SJSA1 (cell line): ENCODE measurements at places on chromosomes 4 and X. TPM values are rescaled to one million over a fixed set of nuclear protein-coding genes. Genes with fewer than 3 reads are reported as not detected.

DNA sequence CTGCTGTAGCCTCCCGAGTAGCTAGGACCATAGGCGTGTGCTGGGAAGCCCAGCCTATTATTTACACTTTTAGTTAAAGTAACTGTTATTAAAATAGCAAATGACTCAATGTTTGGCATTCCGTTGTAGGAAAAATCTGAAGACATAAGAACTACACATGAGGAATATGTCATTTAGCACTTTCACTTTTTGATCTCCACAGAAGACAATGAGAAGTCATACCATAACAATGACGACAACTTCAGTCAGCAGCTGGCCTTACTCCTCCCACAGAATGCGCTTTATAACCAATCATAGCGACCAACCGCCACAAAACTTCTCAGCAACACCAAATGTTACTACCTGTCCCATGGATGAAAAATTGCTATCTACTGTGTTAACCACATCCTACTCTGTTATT lies 6.7 kb downstream of the GPR34 start:
- DNase-seq = peak; percentile 37

DNA sequence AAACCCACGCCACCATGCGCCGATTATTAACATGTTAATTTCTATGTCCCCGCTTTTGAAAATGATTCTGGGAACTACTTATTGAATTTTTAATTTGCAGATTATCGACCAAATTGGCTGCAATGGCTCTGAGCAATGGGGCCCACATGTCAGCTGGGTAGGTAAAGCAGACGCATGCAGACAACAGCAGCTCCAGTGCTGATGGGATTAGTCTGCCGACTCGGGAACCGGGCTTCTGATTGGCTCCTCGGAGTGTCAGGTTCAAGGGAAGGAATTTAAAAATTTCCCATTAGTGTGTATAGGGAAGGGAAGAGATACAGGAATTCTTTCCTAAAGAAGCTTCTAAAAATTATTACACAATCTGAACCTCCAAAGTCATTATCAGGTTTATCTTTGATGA lies 77.4 kb upstream of the PPARGC1A start:
- no peak for DNase-seq

GRCh38 chr4:1718095-1718850 lies 2.9 kb downstream of the TMEM129 start:
- DNase-seq = no peak

DNA sequence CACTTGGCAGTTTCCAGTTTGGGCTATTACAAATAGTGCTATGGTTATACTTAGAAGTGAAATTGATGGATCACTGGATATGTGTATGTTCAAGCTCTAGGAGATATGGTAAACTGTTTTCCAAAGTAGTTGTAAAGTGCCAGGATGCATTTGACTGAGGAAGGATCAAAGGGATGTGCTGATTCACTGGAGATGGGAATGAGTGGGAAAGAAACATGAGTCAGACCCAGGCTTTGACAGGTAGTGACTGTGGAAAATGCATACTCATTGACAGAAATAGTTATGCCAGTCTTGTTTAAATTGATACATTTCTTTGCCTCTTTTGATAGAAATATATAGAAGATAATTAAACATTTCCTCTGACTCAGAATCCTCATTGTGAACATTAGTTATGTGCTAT lies 77.9 kb downstream of the CEP135 start:
- DNase-seq = no peak

GRCh38 chr4:133464311-133464710 lies 315.2 kb downstream of the PCDH10 start:
- no peak for DNase-seq

GRCh38 chrX:12463052-12463451 lies 324.8 kb downstream of the FRMPD4 start:
- DNase-seq = no peak

- DNase-seq = no peak
Observed at GRCh38 chr4:139540632-139541031, 15.4 kb downstream of the SETD7 start.

GRCh38 chr4:143184217-143184502 lies 557 bp upstream of the USP38 start:
- DNase-seq = no peak

- DNase-seq = peak; percentile 37
Observed at GRCh38 chr4:156771171-156771837, 200.3 kb downstream of the PDGFC start.

DNA sequence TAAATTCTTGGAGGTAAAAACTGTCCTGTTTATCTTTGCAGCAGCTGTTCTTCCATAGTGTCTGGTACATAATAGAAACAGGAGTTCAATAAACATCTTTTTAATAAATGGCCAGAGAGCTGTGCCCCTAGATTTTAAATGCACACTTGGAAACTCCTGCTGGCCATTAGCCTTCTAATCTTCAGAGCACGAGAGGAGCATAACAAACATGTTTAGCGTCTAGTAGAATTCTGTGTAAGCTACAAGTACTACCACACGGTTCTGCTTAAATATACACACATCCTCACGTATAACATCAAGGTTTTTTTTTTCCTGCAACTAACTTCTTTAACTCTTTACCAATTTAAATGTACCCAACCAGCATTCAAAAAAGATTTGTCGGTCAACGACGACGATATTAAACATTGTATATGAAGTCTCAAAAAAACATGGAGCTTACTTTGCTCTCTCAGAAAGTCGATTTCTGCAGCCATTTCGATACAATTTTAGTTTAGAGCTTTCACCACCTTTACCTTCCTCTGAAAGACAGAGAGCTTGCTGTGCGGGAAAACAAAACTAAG lies 628 bp downstream of the SCLT1 start:
- DNase-seq = no peak

- DNase-seq = no peak
Observed at GRCh38 chr4:163012816-163013215, 153.9 kb downstream of the NAF1 start.

DNA sequence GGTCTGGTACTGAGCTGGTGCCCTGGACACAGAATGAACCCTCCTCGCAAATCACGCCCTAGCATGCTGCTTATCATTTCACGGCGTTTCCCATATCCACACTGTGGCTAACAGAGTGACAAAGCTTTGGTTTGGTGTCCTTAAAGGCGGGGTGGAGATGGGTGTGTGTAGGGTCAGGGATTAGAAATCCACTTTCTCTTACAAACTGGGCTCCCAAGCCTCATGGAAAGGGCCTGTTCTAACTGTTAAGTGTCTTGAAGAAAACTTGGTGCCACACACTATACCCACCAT lies 735 bp upstream of the CHRDL1 start:
- DNase-seq = no peak

DNA sequence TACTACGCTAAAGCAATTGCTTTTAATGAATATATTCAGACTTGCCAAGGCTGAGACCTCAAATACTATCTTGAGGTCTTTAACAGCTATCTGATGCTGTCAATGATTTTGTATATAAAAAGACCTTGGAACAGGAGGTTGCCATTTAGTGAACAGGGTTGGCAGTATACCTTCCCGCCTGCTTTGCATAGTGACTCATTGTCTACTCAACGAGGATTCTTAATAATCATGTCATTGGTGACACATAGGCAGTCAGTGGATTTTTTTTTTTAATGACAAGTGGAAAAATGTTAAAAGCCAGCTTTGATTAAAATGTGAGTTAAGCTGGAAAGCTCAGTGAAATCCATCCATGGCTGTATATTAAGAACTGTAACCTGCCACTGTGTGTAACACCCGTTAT lies 164.0 kb downstream of the ASMT start:
- peak; percentile 29 for DNase-seq

DNA sequence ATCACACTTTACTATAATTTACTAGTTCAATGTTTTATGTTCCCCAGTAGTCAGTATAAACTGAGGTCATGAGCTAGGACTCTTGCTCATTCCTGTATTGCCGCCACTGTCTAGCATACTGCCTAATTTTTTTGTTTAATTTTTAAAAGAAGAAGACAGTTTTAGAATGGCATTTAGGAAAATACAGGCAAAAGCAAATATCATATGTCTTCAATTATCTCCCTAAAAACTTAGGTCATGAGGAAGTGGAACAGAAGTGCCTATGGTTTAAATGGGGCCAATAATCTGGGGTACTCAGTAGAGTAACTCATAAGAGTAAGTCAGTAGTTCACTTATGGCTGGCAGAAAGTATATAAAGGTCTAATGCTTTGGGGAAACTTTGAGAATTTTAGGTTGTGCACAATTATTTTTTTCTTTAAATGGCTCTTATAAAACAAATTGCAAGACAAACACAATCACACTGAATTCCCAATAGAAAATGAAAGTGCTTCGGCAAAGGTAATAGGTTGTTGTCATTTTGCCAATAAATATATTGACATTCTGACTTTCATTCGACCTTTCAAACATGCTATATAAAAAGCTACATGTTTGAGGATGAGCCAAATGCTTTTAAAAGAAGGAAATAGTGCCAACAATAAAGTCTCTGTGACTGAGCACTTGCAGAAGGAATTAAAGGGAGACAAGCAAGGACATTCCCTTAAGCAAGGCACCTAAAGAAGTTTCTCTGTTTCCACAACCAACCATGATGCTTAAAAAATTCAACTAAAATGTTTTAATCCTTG lies 390.1 kb downstream of the PDGFC start:
- DNase-seq = no peak

- no peak for DNase-seq
Observed at GRCh38 chr4:141680060-141680459, 43.7 kb downstream of the IL15 start.

GRCh38 chr4:109649872-109650271 lies 53.4 kb downstream of the CASP6 start:
- no peak for DNase-seq

GRCh38 chrX:118187100-118187499 lies 70.5 kb upstream of the KLHL13 start:
- DNase-seq = no peak

DNA sequence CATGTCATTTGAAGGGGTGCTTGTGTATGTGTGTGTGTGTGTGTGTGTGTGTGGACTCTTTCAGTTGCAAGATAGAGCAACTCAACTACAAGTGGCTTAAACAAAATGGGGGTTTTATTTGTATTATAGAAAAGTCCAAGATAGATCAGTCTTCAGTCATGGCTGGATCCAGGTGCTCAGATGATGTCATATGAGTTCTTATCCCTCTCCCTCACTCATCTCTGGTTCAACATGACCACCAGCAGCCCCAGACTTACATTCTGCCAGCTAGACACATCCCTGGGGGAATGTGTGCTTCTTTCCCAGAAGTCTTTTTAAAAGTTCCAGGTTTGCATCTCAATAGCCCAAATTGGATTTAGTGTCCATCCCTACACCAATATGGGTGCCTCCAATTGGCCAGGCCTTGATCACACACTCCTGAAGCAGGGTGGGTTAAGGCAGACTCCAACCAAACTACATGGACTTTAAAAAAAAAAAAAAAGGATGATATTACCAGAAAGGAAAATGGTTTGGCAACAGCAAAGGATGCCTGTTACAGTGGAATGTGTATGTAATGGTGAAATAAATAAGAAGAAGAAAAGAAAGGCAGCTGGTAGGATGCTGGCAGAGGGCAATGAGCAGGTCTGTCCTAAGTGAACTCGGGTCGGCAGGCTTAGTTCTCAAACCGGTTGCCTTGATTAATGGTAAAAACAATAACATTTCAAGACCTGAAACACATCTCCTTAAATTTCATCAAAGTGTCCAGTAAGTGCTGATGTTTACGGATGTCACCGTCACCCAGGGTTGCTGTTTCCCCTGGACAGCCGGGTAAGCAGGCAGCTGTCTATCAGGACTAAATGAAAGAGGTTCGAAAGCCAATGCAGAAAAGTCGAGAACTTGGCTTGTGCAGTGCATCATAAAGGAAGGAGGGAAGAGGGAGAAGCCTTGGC lies 107.7 kb downstream of the SMIM20 start:
- no peak for DNase-seq

The DCAF12L2 gene
- total RNA-seq = not detected in 2 replicates

The UGT2B28 gene
- not detected in 2 replicates for total RNA-seq

The NUP62CL gene
- not detected in 2 replicates for total RNA-seq

The CC2D2A gene
- 3.9 and 7.7 TPM in 2 replicates for total RNA-seq

The HNRNPDL gene
- 318 and 320 TPM in 2 replicates for total RNA-seq

The PAGE2 gene
- not detected in 2 replicates for total RNA-seq

The NLRP2B gene
- not detected in 2 replicates for total RNA-seq

The SLC2A9 gene
- not detected in 2 replicates for total RNA-seq

The NPY1R gene
- total RNA-seq = not detected in 2 replicates

The TLR2 gene
- not detected in 2 replicates for total RNA-seq

The RAP2C gene
- 20.0 and 43.0 TPM in 2 replicates for total RNA-seq
